ELF-1 (cell line): ENCODE measurements at places on chromosomes 12 and 14.
A peak's percentile ranks its signal among the peaks of the same experiment; 100 is the strongest.

DNA sequence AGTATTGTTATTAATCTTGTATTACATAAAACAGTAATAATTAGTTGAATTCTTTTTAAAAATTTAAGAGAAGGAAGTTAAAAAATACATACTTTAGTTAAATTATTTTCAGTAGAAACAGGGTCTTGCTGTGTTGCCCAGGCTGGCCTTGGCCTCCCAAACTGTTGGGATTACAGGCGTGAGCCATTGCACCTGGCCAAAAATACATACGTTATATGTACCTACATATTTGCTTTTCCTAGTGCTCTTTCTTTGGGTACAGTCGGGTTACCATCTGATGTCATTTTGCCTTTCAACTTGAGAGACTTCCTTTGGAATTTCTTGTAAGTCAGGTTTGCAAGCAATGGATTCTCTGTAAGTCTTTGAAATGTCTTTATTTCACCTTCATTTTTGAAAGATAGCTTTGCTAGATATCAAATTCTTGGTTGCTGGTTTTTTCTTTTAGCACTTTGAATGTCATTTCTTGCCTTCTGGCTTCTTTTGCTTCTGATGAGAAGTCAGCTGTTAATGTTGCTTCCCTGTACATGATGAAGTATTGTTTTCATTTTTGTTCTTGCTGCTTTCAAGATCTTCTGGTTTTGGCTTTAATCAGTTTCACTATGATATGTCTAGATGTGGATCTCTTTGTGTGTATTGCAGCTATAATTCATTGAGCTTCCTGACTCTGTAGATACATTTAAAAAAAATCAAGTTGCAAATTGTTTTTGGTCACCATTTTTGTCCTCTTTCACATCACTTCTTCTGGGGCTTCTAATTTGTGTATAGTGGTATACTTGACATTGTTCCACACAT is 84.4 kb downstream of the SPATS2 start:
- no peak for DNase-seq

GRCh38 chr14:22338917-22339715 is 249.9 kb downstream of the DAD1 start:
- no peak for DNase-seq

GRCh38 chr14:38056270-38056669 is 151.4 kb upstream of the SSTR1 start:
- DNase-seq, result no peak

DNA sequence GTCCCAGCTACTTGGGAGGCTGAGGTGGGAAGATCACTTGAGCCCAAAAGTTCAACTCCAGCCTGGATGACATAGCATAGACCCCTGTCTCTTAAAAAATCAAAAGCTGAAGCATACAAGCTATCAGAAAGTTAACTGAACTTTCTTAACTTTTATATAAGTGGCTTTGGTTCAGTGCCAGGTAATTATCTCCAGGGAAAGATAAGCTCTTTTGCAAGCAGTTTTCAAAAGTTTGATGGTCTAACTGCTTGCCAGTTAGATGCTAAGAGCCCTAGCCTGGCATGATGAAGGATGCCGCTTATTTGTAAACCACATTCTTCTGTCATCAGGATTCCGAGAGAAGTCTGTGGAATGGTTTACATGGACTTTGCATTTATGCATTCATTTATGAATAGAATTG is 409.1 kb downstream of the AEBP2 start:
- no peak for DNase-seq

GRCh38 chr14:55794655-55795595 is 214.9 kb downstream of the KTN1 start:
- DNase-seq, result peak; percentile 30

- DNase-seq, result peak; percentile 18
Measured at GRCh38 chr12:19710811-19711793, 271.8 kb downstream of the AEBP2 start.

- no peak for DNase-seq
Measured at GRCh38 chr14:83164016-83164415, 1630.4 kb upstream of the SEL1L start.

DNA sequence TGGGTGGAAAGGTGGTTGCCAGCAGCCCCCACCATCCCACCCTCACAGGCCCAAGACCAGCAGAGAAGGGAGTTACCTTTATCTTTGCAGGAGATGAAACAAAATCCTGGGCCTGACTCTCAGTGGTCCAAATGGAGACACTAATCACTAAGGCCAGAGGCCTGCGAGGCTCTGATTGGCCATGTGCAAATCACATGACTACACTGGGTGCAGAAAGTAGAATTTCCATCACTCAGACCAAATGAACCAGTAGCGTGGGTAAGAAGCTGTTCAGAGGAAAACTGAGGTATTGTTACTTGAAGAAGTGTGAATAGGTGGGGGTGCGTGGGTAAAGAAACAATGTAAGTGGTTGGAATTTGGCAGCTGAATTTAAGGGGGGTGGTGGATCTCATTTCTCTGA is 20.2 kb upstream of the PPP1CC start:
- DNase-seq, result no peak

GRCh38 chr12:108298761-108299275 is 40.3 kb downstream of the CMKLR1 start:
- no peak for DNase-seq

GRCh38 chr12:131368668-131369071 is 342.2 kb upstream of the SFSWAP start:
- DNase-seq, result no peak

GRCh38 chr12:127670294-127670693 is 596.7 kb upstream of the TMEM132C start:
- no peak for DNase-seq

DNA sequence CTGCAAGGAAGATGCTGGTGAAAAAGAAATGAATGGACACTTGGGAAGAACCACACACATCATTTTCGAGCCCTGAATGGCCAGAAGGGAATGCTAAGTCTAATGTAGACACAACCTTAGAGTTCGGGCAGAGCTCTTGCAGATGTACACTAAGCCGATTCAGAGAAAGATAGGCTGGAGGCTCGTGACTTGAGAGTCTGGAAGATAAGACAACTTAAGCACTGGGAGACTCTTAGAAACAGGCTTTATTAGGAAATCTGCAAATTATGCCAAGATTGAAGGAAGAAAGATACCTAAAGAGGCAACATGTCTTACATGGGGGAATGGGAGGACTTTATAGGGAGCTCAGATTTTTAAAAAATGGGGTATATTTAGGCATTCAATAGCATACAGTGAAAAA is 13.5 kb downstream of the TBPL2 start:
- DNase-seq, result no peak

DNA sequence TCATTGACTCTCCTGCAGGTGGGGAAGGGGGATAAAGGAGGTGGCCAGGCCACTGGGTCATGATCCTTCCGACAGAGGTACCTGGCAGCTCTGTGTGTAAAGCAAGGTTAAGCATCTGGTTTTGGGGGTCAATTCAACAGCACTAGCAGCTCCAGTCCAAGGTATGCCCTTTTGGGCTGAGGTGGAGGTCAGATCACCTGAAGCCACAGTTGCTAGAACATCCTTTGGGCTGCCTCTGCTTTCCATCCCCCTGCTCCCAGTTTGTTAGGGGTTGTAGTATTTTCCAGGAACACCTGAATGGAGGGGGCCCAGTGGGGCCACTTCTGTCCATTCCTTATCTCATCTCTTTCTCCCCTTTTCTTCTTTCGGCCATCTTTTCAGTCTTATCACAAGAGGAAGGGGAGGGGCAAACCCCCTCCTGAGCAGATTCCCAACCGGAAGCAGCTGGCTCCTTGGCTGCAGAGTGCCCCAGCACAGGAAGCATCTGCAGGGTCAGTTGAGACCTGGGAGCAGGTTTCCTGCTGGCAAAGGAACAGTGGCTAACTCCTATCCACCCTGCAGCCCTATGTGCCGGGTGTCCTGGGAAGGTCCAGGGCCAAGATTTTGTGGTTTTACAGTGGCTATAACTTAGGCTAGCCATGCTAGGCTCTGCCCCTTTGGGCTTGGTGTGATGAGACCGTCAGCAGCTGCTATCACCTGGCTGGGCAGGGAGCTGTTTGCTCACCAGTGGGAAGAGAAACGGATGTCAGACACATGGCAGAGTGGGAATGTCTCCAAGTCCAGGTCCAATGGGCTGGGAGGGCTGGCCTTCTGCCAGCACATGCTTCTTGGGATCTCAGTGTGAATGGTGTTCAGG is 40.2 kb downstream of the SH2B3 start:
- peak; percentile 57 for DNase-seq

GRCh38 chr12:46402451-46402850 is 29.9 kb upstream of the SLC38A2 start:
- no peak for DNase-seq

DNA sequence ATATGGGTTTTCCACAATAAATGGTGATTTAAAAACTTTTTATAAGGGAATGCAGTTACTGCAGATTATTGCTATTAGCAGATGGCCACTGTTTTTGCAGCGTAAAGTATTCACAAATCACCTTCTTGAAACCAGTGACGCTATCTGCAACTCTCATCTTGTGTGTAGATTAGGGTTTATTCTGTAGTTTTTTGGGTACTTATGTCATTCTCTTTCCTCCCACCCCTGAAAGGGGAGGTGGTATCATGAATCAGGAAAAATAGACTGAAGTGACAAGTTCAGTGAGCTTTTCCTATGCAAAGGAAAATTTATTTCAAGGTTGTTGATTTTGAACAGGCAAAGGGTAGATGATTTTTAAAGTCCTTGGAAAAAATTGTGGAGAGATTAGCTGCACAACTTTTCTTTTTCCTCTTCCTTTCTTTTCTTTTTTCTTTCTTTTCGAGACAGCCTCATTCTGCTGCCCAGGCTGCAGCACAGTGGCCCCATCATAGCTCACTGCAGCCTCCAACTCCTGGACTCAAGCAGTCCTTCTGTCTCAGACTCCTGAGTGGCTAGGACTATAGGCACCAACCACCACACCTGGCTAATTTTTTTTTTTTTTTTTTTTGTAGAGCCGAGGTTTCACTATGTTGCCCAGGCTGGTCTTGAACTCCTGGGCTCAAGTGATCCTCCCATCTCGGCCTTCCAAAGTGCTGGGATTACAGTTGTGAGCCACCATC is 1.6 kb downstream of the FRS2 start:
- DNase-seq, result no peak

GRCh38 chr12:3075315-3075714 is 1.9 kb upstream of the TSPAN9 start:
- DNase-seq, result no peak

DNA sequence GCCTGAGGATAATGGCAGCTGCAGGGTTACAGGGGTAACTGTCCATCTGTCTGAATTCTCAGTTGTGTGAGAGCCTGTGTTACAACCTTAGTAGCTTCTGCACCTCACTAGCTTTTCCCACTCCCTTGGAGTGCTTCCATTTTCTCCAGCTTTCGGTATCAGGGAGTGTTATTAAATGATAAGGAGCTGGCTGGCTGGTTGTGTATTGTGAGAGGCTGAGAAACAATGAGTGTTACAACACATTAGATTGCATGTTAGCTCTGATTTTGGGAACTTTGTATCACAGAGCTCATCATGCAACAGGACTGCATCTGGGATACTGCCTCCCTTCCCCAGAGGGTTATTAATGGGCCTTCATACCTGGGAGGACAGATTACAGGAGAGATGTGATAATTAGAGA is 723.7 kb downstream of the DIO2 start:
- no peak for DNase-seq

DNA sequence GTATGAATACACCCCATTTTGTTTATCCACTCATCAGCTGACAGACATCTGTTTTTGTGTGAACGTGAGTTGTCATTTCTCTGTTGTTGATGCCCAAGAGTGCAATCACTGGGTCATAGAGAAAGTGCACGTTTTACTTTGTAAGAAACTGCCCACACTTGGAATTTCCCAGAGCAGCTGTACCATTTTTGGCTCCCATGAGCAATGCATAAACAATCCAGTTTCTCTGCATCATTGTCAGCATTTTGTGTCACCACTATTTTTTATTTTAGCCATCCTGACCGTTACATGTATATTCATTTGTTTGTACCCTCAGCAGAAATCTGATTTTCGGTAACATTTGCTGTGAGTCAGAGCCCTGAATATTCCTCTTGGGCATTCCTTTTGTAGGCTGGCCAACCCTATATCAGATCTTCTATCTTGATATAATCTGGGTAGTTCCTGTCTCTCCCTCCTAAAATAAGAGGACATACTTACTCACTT is 62.7 kb downstream of the RBM19 start:
- no peak for DNase-seq

- DNase-seq, result no peak
Measured at GRCh38 chr12:39946361-39947280, 159.3 kb downstream of the SLC2A13 start.

- DNase-seq, result no peak
Measured at GRCh38 chr14:24609655-24610344, at the start of gene GZMH. TSS of gene GZMH (minus strand) at chr14:24609685. CDS start at chr14:24609613, 72 bp downstream.

- no peak for DNase-seq
Measured at GRCh38 chr14:47833011-47833410, 157.6 kb upstream of the MDGA2 start.

GRCh38 chr14:95886366-95887056 is 9.9 kb downstream of the TUNAR start:
- no peak for DNase-seq

- DNase-seq, result no peak
Measured at GRCh38 chr12:33825442-33825841, 196.9 kb upstream of the ALG10 start.

DNA sequence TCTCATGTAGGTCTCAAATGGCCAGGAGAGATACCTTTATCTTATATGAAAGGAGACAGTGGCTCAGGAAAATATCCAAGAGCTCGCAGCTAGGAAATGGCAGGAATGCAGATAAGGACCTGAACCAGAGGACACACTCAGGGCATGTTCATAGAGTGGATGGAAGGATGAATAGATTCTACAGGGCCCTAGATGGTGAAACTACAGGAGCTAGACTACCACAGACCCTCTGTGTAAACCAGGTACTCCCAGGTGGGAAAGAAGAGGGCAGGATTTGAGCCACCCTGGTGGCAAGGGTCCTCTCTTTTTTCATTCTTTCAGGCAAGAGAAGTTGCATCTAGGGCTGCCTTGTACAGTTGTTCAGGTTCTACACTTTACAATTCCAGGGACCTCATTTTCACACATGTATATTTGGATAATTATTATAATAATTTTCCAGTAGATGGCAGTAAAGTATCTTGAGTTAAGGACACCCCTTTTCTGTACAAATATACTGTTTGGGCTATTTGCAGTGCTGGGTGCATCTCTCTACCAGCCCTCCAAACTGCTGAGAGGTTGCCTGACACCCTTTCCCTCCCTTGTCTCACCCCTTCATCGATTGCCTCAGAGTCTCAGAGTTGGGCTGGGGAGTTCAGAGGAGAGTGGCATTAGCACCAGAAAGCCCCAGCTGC is 10.5 kb upstream of the ZDHHC22 start:
- no peak for DNase-seq

DNA sequence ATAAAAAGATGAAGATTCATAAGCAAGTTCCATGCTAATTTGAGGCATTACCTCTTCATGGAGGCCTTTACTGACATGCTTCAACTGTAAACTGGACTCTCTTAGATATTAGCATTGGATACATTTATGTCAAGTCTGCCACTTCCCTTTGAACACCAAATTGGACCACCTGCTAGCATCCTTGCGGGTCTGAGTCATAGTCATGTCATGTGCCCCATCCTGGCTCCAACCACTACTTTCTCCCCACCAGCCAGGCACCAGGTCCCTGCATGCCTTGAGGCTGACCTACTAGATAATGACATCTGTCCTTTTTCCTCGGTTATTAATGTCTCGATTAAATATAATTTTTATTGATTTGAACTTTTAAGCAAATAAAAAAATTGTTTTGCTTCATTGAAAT is 32.9 kb upstream of the EEA1 start:
- DNase-seq, result no peak
